Thymus (tissue), 14 donors: ENCODE measurements at places on chromosomes 6 and 20. TPM values are rescaled to one million over a fixed set of nuclear protein-coding genes. Genes with fewer than 3 reads are reported as not detected.

The CDH22 gene
- total RNA-seq: 0.05 TPM

The FABP7 gene
- total RNA-seq: 1.9 TPM

The TAGAP gene
- 22.3 TPM for total RNA-seq

The SYCP2L gene
- 0.99 TPM for total RNA-seq

The TRAPPC3L gene
- 0.14 TPM for total RNA-seq

The NRSN2 gene
- total RNA-seq: 3.8 TPM

The PRL gene
- 1.1 TPM for total RNA-seq

The HLA-DRA gene
- total RNA-seq: 1,598 TPM

The HCK gene
- total RNA-seq: 25.2 TPM

The C6orf58 gene
- 0.05 TPM for total RNA-seq

The CYP39A1 gene
- total RNA-seq: 1.7 TPM

The ELOVL4 gene
- 41.6 TPM for total RNA-seq

The STX11 gene
- total RNA-seq: 3.2 TPM

The EYA4 gene
- total RNA-seq: 6.2 TPM

The PPIL4 gene
- total RNA-seq: 37.4 TPM

The CBLN4 gene
- total RNA-seq: 0.05 TPM

The C6orf52 gene
- 1.7 TPM for total RNA-seq

The GPLD1 gene
- 7.7 TPM for total RNA-seq

The LRRC73 gene
- total RNA-seq: 0.09 TPM

The NMBR gene
- total RNA-seq: not detected

The ESF1 gene
- total RNA-seq: 15.2 TPM

The PPIL6 gene
- total RNA-seq: 1.3 TPM

The PPP1R16B gene
- 16.8 TPM for total RNA-seq

The MRPL2 gene
- total RNA-seq: 28.0 TPM
